Hepatocyte (in vitro differentiated cells): ENCODE measurements at places on chromosomes 6 and 20.

GRCh38 chr20:52731093-52731492, 241.1 kb upstream of the TSHZ2 start:
- H3K27ac ChIP-seq, result no peak overlapping the region
- H3K4me1 ChIP-seq, result no peaks in the 10 kb centered on the region
- DNase-seq, result peak; percentile 6
- H3K4me3 ChIP-seq, result no peak overlapping the region

DNA sequence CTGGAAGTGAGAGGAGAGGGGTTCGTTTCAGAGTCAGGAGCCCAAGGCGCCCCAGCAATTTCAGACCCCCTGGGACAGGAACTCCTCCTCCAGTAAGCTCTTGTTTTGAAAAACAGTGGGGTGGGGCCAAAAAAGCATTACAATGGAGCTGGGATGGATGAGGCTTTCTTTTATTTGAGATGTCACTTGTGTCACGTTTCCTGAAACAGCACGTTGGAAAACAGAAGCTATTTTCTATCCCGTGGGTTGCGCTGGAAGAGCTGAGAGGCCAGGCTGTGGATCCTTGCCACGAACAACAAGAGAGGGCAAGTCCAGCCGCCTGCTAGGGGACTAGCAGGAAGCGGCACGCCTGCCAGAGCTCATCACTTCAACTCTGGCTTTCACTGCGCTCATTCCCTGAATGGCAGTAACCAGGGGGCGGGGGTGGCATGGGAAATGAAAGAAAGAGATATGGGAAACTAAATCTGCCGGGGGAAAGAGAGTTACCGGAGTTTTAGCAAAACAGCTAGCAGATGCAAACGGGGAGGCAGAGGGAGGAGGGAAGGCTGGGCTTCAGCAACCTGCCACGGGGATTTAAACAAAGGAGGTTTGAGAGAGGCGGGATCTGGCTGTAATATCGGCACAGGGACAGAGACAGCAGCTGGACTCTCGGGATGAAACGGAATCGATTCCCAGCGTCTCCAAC, 34.6 kb downstream of the GCNT2 start:
- peak overlapping the region; percentile 26 for H3K4me3 ChIP-seq
- peaks cover 11% of the 10 kb centered on the region for H3K4me1 ChIP-seq
- H3K36me3 ChIP-seq, result no peaks in the 10 kb centered on the region

DNA sequence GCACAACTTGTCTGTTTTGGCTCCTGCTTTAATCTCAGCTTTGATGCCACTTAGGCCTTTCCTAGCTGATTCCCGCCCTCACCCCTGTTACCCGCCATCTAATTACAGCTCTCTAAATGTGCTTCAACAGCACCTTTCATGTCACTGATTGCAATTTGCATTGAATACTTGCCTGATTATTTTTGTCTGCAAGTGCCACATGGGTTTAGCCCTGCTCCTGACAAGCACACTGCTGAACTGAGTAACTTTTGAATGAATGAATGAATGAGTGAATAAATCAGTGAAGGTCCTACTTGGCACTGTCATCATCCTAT, 591 bp upstream of the DCBLD1 start:
- DNase-seq, result no peak
- peak overlapping the region; percentile 93 for H3K4me3 ChIP-seq
- H3K27me3 ChIP-seq, result no peaks in the 10 kb centered on the region
- H3K27ac ChIP-seq, result peak overlapping the region; percentile 94
- no peaks in the 10 kb centered on the region for H3K36me3 ChIP-seq

- H3K27me3 ChIP-seq, result no peaks in the 10 kb centered on the region
- no peak overlapping the region for H3K27ac ChIP-seq
- no peaks in the 10 kb centered on the region for H3K36me3 ChIP-seq
- H3K4me3 ChIP-seq, result no peak overlapping the region
- DNase-seq, result no peak
Measured at GRCh38 chr6:8017705-8018104, 46.5 kb downstream of the BLOC1S5 start.

GRCh38 chr20:31662372-31662854, 24.7 kb downstream of the COX4I2 start:
- H3K4me3 ChIP-seq, result no peak overlapping the region
- no peaks in the 10 kb centered on the region for H3K36me3 ChIP-seq
- peaks cover 40% of the 10 kb centered on the region for H3K4me1 ChIP-seq
- peak overlapping the region; percentile 42 for H3K27ac ChIP-seq

DNA sequence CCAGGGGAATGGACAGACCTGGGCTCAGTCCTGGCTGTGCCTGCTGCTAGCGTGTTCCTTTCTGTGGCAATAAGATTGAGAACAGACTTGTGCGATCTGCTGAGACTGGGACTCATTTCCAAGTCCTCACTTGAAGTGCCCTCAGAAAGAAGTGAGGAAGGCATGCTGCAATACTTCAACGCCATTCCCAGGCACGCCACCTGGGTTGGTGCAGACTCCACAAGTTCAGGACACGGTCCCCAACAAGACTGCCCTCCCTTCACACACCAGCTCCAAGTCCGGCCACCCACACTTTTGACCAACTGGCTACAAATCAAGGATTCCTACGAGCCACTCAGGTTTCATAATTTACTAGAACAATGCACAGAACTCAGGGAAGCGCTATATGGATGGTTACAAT, 391.8 kb upstream of the SULF2 start:
- no peak overlapping the region for H3K27ac ChIP-seq
- no peak overlapping the region for H3K4me3 ChIP-seq
- DNase-seq, result no peak
- no peaks in the 10 kb centered on the region for H3K27me3 ChIP-seq
- H3K4me1 ChIP-seq, result no peaks in the 10 kb centered on the region

GRCh38 chr6:163702736-163703135, 288.2 kb downstream of the QKI start:
- H3K4me3 ChIP-seq, result no peak overlapping the region
- no peaks in the 10 kb centered on the region for H3K27me3 ChIP-seq
- H3K4me1 ChIP-seq, result no peaks in the 10 kb centered on the region

DNA sequence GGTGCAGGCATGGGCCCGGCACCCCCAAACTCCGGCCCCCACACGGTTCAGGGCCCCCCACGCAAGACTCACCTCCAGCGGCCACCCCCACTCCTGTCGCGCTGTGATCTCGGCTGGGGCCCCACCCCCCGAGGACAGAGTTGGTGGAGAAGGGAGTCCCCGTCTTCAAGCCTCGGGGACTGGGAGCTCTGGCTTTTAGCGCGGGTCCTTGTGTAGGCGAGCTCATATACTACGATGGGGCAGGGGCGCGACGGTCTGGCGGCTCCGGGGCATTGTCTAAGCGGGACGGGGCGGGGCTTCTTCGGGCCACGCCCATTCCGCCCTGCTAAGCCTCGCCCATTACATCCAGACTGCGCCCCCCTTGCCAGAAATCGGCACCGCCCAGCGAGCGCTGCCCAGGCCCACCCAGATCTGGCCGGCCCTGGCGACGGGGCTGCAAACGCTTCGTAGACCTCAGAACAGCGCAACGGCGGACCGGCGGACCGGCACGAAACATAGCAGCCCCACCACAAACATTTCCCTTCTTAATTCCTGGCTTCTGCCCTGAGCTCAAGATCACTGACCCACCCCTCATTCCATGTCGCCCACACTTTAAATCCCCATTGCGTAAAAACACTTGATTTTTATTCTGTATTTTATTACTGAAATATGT, 1.0 kb upstream of the DDAH2 start:
- H3K4me3 ChIP-seq, result peak overlapping the region; percentile 89
- no peaks in the 10 kb centered on the region for H3K27me3 ChIP-seq
- peak overlapping the region; percentile 99 for H3K27ac ChIP-seq

DNA sequence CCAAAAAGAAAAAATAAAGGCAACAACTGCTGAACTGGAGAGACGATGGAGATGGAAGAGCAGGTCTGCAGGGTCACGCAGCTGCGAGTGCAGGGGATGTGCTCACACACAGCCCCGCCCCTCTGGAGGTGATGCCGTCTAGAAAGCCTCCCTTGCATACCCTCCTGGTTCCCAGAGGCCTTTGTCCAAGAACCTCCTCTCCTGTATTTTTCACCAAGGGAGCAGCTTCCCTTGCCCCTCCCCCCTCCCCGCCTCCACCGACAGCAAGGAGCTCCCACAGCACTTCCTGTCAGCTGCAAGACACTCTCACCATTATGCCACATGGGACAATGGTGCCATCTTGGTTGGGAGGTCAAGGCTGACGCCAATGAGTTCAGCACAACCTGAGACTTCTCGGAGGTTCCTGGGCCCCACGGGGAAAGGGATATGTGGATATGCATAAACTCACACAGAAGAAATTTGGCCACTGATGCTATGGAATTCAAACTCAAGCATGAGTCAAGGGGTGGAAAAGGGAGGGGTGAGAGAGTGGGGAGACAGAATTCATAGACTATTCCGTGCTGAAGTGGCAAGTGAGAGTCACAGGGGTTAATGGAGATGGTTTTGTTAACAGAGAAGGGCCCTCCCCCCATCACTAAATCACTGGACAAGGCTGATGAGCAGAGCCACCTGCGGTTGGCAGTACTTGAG, 132.9 kb downstream of the SCML4 start:
- no peak overlapping the region for H3K4me3 ChIP-seq
- no peak overlapping the region for H3K27ac ChIP-seq
- no peak for DNase-seq
- no peaks in the 10 kb centered on the region for H3K27me3 ChIP-seq

GRCh38 chr6:16338577-16339264, 100.3 kb downstream of the GMPR start:
- peak; percentile 87 for DNase-seq
- H3K4me1 ChIP-seq, result peaks cover 14% of the 10 kb centered on the region
- H3K27ac ChIP-seq, result peak overlapping the region; percentile 67
- H3K36me3 ChIP-seq, result no peaks in the 10 kb centered on the region

GRCh38 chr6:101716810-101717209, 323.3 kb downstream of the GRIK2 start:
- no peak for DNase-seq
- H3K27ac ChIP-seq, result no peak overlapping the region
- no peaks in the 10 kb centered on the region for H3K4me1 ChIP-seq
- H3K4me3 ChIP-seq, result no peak overlapping the region

DNA sequence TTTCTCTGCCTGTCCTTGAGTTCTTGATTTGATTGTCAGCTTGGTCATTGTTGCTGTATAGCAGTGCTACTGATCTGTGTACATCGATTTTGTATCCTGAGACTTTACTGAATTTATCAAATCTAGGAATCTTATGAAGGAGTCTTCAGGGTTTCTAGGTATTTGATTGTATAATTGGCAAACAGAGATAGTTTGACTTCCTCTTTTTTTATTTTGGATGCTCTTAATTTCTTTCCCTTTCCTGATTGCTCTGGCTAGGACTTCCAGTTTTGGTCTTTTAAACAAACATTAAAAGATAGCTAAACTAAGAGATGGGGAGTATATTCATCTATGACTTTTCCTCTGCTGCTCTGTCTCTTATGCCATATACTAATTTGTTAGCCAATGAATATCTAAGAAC, 62.4 kb downstream of the NCOA7 start:
- H3K4me3 ChIP-seq, result no peak overlapping the region
- no peaks in the 10 kb centered on the region for H3K27me3 ChIP-seq
- H3K36me3 ChIP-seq, result no peaks in the 10 kb centered on the region
- H3K4me1 ChIP-seq, result no peaks in the 10 kb centered on the region
- DNase-seq, result no peak
- no peak overlapping the region for H3K27ac ChIP-seq

DNA sequence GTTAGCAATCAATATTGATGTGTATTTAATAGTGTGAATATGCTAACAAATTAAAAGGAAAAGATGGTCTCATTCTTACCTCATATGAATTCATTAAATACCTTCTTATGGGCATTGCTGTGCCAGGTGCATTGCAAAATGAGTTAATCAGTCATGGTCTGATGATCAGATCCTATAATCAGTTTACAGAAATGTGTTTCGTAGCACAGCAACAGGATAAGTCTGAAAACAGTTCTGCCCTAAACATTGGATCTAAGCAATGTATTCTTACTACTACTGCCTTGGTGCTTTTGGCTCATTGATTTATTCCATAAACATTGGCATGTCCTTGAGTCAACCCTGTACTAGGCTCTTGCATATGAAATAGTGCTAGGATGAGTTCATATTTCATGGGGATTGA, 417.0 kb upstream of the JAG1 start:
- no peak overlapping the region for H3K27ac ChIP-seq
- no peak for DNase-seq
- H3K4me3 ChIP-seq, result no peak overlapping the region
- H3K4me1 ChIP-seq, result no peaks in the 10 kb centered on the region
- no peaks in the 10 kb centered on the region for H3K36me3 ChIP-seq

GRCh38 chr6:123333000-123333756, 303.6 kb downstream of the TRDN start:
- H3K4me3 ChIP-seq, result no peak overlapping the region
- H3K36me3 ChIP-seq, result no peaks in the 10 kb centered on the region
- H3K27ac ChIP-seq, result no peak overlapping the region
- no peaks in the 10 kb centered on the region for H3K4me1 ChIP-seq
- no peak for DNase-seq

GRCh38 chr6:15365273-15365687, 119.4 kb downstream of the JARID2 start:
- no peaks in the 10 kb centered on the region for H3K36me3 ChIP-seq
- no peak overlapping the region for H3K27ac ChIP-seq
- DNase-seq, result peak; percentile 60
- H3K27me3 ChIP-seq, result no peaks in the 10 kb centered on the region
- H3K4me1 ChIP-seq, result peaks cover 41% of the 10 kb centered on the region

DNA sequence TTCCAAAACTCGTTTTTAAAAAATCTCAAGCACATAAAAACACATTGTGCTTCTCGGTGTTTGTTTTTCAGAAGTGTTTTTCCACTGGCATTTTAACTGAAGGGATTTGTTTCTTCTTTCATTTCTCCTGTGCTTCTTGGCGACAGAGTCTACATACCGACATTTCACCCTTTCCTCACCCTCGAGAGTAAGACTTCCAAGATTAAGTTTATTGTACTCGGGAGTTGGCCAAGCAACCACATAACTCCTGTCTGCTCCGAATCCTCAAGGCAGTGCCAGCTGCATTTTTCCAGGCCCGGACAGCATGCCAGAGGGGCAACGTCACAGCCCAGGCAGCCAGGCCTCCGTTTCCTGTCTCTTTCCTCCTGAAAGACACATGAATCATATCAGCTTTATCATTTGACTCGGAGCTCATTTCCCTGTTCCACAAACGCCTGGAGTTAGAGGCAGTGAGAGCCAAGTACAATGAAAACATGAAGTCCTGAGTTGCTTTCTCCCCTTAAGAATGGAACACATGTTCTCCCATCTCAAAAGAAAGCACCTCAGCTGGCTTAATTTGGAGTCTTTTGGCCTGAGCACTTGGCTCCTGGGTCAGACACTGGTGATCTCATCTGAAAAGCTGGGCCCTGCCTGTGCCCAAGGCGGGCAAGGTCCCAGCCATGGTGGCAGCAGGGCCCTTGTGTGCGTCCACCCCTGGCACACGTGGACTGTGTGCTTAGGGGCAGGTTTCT, 23.2 kb upstream of the FAM50B start:
- no peak overlapping the region for H3K4me3 ChIP-seq
- H3K27me3 ChIP-seq, result no peaks in the 10 kb centered on the region
- peak; percentile 88 for DNase-seq
- peak overlapping the region; percentile 95 for H3K27ac ChIP-seq
- no peaks in the 10 kb centered on the region for H3K36me3 ChIP-seq

- no peak overlapping the region for H3K4me3 ChIP-seq
- peaks cover 4% of the 10 kb centered on the region for H3K4me1 ChIP-seq
- no peaks in the 10 kb centered on the region for H3K27me3 ChIP-seq
- no peak for DNase-seq
- H3K36me3 ChIP-seq, result no peaks in the 10 kb centered on the region
Measured at GRCh38 chr20:48338717-48339116, 489.1 kb downstream of the PREX1 start.
